ENCODE measurements at places on chromosomes 1 and 21. TPM values are rescaled to one million over a fixed set of nuclear protein-coding genes. Genes with fewer than 3 reads are reported as not detected.

DNA sequence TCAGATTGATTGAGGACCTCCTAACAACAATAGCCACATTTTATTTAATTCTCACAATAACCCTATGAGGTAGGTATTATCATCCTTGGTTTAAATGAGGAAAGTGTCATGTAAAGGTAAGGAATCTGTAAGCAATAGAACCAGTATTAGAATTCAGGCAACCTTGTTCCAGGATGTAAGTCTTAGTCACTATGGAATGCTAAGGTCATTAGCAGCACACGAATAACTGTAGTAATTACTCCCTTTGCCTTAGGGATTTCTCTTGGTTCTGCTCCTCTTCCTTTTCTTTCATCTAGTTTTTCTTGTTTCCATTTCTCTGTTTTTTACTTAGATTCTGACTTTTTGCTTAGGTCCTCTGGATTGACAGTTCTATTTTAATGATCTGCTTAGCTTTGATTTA, 23.1 kb upstream of the ATP6V1G3 start:
- H3K4me1 ChIP-seq: no peaks in the 10 kb centered on the region
- H3K27me3 ChIP-seq: no peaks in the 10 kb centered on the region
- DNase-seq: no peak
- no peaks in the 10 kb centered on the region for H3K36me3 ChIP-seq
- no peak overlapping the region for H3K27ac ChIP-seq

DNA sequence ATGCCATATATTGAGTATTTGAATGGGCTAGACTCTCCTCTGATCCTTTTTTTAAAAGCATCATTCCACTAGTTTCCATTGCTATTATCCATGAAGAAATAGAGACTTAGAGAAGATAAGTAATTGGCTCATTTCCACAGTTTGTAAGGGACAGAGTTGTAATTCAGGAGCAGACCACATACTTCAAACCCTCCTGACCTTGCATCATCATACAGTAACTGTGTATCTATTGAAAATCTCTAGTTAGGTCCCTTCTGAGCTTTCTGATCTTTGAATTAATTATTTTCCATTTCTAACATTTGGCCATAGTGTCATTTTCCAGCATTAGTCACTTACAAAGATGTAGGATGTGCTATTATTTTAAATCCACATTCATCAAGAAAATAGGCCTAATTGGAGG, 386.5 kb upstream of the ST6GALNAC5 start:
- no peaks in the 10 kb centered on the region for H3K27me3 ChIP-seq
- no peak overlapping the region for H3K4me3 ChIP-seq
- H3K36me3 ChIP-seq: no peaks in the 10 kb centered on the region
- H3K4me1 ChIP-seq: no peaks in the 10 kb centered on the region
- H3K27ac ChIP-seq: no peak overlapping the region

DNA sequence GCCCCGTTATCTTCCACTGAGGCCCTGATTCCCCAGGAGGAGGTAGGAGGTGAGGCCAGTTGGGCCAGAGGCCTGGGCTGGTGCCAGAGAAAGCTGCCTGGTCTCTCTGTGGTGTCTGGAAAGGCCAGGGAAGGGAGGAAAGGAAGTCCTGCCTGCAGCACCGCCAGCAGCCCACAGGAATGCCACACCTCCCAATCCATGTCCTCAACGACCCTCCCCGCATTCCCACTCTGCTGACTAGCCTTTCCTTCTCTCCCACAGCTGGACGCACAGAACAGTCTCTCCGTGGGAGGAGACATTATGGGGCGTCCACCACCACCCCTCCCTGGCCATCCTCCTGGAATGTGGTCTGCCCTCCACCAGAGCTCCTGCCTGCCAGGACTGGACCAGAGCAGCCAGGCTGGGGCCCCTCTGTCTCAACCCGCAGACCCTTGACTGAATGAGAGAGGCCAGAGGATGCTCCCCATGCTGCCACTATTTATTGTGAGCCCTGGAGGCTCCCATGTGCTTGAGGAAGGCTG, 18.0 kb downstream of the CSF1 start:
- H3K36me3 ChIP-seq: peaks cover 72% of the 10 kb centered on the region
- H3K27me3 ChIP-seq: no peaks in the 10 kb centered on the region
- H3K4me1 ChIP-seq: peaks cover 7% of the 10 kb centered on the region
- H3K27ac ChIP-seq: no peak overlapping the region

DNA sequence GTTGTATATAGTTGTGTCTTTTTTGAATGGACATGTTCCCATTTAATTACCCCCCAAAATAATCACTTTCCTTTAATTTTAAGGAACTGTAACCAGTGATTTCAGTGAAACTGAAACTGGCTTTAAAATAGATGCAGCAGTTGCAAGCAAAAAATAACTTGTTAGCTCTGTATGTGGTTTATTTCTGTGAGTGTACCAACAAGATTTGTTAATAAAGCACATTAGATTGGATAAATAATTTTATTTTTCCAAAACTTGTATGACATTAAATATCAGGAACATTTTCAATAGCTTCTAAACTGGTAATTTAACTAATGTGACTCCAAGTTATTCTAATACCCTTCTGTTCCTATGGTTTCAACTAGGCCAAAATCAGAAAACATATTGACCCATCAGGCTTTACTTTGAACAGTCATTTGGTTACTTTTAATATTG, 184.3 kb upstream of the CACYBP start:
- H3K36me3 ChIP-seq: no peaks in the 10 kb centered on the region
- peaks cover 14% of the 10 kb centered on the region for H3K4me1 ChIP-seq
- DNase-seq: no peak
- no peak overlapping the region for H3K27ac ChIP-seq
- H3K27me3 ChIP-seq: no peaks in the 10 kb centered on the region

- no peak for DNase-seq
- H3K27me3 ChIP-seq: no peaks in the 10 kb centered on the region
- no peaks in the 10 kb centered on the region for H3K36me3 ChIP-seq
- no peaks in the 10 kb centered on the region for H3K4me1 ChIP-seq
- H3K27ac ChIP-seq: no peak overlapping the region
- no peak overlapping the region for H3K4me3 ChIP-seq
These were observed 54.6 kb upstream of the NCAM2 start for GRCh38 chr21:20943561-20943997.

The KIAA1614 gene
- 5.9 TPM for total RNA-seq

- H3K27me3 ChIP-seq: peaks cover 26% of the 10 kb centered on the region
- H3K27ac ChIP-seq: no peak overlapping the region
- H3K36me3 ChIP-seq: no peaks in the 10 kb centered on the region
These were observed 10.8 kb upstream of the UBXN10 start for GRCh38 chr1:20174937-20175666.

DNA sequence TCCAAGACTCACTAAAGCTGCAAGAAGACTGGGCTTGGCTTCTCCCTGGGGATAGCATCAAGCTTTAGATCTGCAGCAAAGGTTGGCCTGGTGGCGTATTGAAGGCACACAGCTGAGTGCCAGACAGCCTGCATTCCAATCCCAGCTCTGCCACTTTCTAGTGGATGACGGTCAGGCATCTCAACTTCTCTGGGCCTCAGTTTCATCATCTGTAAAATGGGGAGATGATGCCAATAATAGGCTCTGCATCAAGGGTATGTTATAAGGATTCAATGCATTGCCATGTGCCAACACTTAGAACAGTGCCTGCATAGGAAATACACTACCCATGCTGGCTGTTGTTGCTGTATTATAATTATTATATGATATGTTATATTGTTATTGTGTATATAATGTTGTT, 220.4 kb downstream of the NPHP4 start:
- H3K36me3 ChIP-seq: no peaks in the 10 kb centered on the region
- no peak for DNase-seq
- H3K27ac ChIP-seq: no peak overlapping the region
- no peaks in the 10 kb centered on the region for H3K4me1 ChIP-seq

The RHCE gene
- not detected for total RNA-seq

DNA sequence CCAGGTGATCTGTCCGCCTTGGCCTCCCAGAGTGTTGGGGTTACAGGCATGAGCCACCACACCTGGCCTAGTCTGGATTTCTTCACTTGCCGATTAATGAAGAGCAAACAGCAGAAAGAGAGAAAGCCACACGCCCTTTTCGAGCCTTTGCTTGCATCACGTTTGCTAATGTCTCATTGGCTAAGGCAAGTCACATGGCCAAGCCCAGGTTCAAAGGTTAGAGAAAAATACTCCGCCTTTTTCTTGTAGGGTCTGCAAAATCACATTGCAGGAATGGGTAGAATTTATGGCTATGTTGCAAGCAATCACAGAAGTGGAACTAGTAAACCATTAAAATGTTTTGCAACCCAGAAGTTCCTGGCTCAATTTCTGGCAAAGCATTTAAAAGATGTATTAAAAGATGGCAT, 26.8 kb upstream of the BACH1 start:
- DNase-seq: no peak
- H3K27ac ChIP-seq: no peak overlapping the region
- H3K36me3 ChIP-seq: no peaks in the 10 kb centered on the region

The MSH4 gene
- not detected for total RNA-seq

- H3K4me3 ChIP-seq: no peak overlapping the region
These were observed 1.9 kb upstream of the GPR52 start for GRCh38 chr1:174445817-174446216.

The ALX3 gene
- not detected for total RNA-seq

DNA sequence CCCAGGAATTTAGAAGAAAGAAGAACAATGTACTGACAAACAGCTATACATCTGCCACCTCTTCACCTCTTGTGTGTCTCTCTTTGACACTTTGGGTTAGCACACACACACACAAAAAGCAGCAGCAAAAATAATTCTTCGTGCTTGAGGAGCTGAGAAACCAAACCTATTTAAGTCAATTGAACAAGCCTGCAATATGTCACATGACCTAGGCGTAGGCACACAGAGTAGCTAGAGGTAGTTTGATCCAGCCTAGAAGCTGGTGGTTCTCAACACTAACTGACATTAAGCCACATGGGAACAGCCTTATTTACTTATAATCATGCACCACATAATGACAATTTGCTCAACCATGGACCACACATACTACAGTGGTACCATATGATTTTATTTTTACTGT, 32.3 kb downstream of the RRAGC start:
- no peaks in the 10 kb centered on the region for H3K36me3 ChIP-seq
- no peak overlapping the region for H3K4me3 ChIP-seq
- no peak for DNase-seq
- no peaks in the 10 kb centered on the region for H3K4me1 ChIP-seq

DNA sequence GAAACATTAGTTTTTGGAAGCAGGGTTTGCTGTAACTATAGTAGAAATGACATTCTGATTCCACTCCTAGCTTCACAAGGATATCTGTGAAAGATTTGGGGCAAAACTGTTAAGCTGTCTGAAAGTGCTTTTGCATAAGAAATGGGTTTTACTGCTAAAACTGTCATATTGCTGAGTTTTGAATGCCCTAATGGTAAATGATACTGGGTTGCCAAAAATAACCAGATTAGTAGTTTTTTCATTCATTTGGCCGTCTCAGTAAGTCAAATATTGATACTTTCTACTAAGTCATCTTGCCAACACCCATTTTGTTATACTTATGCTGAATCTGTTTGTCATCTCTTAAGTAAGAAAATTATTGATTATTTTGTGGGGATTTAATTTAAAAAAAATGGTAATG, 399 bp upstream of the PTPRC start:
- no peaks in the 10 kb centered on the region for H3K36me3 ChIP-seq
- no peak overlapping the region for H3K27ac ChIP-seq
- H3K4me1 ChIP-seq: no peaks in the 10 kb centered on the region
- no peaks in the 10 kb centered on the region for H3K27me3 ChIP-seq
- DNase-seq: no peak

DNA sequence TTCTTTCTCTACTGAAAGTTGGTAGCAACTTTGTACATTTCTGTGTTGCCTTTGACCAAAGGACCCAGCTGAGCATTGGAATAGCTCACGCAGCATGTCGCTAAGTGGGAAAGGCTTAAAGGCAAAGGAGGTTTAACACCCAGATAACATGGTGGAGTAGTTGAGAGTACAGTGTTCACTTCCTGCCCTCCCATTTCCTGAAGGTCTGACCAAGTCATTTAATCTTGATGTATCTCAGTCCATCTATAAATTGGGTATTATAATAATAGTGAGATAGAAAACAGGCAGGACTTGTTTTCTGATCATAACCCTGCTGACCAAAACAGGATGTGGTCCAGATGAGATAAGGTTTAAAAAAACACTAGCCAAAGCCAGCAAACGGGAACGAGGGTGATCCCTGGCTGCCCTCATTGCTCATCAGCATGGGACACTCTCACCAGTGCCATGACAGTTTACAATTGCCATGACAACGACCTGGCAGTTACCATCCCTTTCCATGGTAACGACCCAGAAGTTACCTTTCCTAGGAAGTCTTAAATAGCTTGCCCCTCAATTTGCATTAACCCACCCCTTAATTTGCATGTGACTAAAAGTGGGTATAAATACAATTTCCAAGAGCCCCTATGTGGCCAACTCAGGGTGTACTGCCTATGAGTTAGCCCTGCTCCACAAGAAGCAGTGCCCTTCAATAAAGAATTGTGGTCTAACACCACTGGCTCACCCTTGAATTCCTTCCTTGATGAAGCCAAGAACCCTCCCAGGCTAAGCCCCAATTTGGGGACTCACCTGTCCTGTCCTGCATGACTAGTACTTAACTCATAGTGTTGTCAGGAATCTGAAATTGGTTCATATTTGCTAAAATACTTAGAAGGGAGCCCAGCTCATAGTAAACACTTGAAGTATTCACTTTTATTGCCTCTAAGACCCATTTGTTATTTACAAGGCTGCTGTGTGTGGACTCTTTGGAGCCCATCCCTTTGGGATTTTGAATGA, 28.4 kb upstream of the FHAD1 start:
- H3K27ac ChIP-seq: no peak overlapping the region
- no peaks in the 10 kb centered on the region for H3K4me1 ChIP-seq
- peaks cover 10% of the 10 kb centered on the region for H3K36me3 ChIP-seq
- H3K4me3 ChIP-seq: no peak overlapping the region

The PLEKHG5 gene
- total RNA-seq: 1.6 TPM

The BCAS2 gene
- total RNA-seq: 79.5 TPM
